ENCODE measurements at places on chromosomes 3 and 15.

DNA sequence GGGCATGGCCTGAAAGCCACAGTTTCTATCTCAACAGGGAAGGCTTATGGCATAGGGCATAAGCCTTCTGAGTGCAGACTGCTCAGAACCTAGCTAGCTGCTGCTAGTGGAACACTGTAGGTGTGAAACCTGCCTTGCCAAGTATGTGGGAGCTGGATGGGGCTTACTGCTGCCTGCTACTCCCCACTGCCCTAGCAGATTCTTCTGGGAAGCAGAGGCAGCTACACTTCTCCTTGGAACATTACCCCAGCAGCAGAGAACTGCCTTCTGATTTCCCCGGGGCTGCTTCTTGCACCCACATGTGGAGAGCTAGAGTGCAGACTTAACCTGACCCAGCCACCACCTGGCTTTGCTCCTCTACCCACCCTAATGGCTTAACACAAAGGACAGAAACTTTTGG is 215.7 kb downstream of the POLQ start:
- DNase-seq: no peak

- no peak for DNase-seq
Observed at GRCh38 chr3:191484461-191484860, 23.5 kb downstream of the PYDC2 start.

GRCh38 chr3:70980646-70981170 is 602.8 kb downstream of the FOXP1 start:
- DNase-seq: no peak

GRCh38 chr3:56125358-56126005 is 342.8 kb downstream of the ERC2 start:
- DNase-seq: peak; percentile 54

GRCh38 chr3:30777426-30778113 is 116.9 kb downstream of the GADL1 start:
- DNase-seq: no peak

DNA sequence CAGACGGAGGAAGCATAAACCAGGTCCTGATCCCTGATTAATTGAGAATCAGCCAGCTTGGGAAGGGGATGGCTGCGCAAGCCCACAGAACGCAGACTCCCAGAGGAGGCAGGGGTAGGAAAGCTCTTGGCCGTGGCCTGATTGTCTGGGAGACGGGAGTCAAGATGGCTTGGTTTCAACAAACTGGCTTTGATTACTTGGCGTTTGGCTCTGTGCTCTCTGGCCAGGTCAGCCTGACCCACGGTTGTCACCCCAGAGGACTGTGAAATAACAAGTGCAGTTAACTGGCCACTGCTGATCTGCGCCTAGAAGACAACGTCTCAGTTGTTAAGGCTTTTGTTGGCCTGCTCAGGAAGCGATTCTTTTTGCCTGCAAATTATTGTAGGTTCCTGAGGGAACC is 387.0 kb upstream of the PROK2 start:
- DNase-seq: no peak

- no peak for DNase-seq
Observed at GRCh38 chr15:34001536-34001935, 33.2 kb downstream of the CHRM5 start.

DNA sequence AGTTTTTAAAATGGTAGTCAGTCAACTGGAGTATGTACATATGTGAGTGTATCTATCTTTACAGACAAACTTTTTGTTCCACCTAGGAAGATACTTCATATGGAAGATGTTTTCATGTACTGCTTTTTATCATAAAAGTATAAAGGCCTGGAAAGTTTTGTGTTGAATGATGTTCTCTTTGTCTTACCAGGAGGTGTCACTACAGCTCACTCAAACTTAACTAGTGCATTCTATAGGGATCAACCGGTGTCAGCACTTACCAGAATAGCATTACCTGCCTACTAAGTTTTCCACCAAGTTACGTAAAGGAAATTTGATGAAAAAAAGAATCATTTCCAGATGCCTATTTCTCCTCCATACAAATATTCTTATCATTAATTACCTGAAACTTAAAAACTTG is 522.6 kb upstream of the SEMA6D start:
- DNase-seq: no peak

DNA sequence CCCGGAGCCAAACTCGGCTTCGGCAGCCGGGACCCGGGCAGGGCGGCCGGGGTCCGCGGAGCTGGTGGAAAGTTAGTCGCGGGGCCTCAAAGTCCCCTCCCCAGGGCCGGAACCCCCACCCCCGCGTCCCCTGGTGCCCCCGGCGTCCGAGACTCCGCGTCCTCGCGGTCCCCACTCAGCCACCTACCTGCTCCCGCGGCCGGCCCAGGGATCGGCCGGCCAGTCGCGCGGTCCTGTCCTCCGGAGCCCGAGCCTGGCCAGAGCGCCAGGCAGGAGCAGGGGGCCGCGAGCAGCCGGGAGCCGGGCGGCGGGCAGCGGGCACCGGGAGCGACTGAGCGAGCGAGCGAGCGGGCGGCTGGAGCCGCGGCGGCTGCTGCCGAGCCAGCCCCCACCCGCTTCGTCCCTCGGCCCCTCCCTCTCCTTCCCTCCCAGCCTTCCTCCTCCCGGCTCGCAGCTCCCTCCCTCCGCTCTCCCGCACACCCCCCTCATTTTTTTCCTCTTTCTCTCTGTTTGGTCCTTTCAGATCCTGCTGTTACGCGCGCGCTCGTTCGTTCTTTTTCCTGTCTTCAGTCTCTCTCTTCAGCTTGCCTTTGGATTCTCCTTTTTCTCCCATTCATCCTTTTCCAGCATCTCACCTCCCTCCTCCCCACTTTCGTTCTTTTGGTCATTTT is at the start of gene MEGF11:
TSS of gene MEGF11 (minus strand) at position 333 of the 671 bp plus-strand sequence. CDS start 125,347 bp downstream, outside the sequence.
- peak; percentile 3 for DNase-seq

DNA sequence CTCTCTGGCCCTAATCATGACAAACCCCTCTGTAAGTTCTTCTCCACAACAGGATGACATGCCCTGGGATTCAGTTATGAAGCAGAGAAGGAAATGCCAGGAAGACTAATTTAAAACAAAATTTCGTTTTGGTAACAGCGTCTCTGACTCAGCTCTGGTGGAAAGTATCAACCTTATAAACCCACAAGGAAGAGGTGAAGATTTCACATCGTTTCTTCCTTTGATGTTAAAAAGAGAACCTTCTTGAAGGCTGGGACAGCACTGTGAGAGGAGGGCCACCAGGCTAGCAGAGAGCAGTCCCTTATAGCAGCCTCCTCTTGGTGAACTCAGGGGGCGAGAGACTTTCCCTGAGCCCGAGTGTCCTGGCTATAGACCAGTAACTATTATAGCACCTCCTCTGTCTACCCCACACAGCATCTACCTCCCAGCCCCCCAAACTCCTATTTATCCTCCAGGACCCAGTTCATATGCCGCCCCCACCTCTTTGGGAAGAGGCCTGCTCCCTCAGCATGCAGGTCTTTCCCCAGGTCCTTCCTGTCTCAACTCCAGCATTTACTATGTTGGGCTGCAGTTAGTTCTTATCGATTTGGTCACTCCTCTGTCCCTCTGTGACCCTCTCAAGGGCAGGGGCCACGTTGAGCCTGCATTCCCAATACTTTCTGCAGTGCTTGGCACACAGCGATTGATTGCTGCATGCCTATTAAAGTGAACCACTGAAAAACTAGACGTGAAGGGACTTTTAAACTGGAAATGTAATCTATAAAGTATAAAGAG is 321.5 kb upstream of the ICE2 start:
- no peak for DNase-seq

GRCh38 chr15:40932649-40933516 is 3.7 kb downstream of the DLL4 start:
- no peak for DNase-seq

DNA sequence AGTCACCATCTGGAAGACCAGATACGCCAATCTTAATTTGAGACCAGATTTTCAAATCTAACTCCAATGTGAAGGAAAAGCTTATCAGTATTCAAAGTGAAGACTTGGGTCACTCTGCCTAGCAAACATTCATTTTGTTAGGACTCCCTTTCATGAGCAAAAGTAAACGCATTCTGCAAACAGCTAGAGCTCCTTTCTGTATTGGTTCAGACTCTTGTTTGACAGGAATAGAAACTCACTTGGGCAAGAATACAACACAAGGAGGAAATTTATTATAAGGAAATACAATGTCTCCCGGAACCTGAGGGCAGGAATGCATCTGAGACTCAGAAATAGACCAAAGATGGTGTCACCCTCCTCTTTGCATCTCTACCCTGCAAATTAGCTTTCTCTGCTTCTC is 558.6 kb downstream of the TAFA4 start:
- DNase-seq: no peak

- DNase-seq: no peak
Observed at GRCh38 chr3:124272605-124273151, 280.8 kb upstream of the ROPN1 start.

GRCh38 chr3:136070953-136071949 is 105.7 kb downstream of the PPP2R3A start:
- DNase-seq: peak; percentile 72

- no peak for DNase-seq
Observed at GRCh38 chr15:27828746-27829145, 270.4 kb downstream of the OCA2 start.

- no peak for DNase-seq
Observed at GRCh38 chr3:15498431-15499214, 22.9 kb downstream of the COLQ start.

GRCh38 chr3:48428572-48429316 is 1.1 kb downstream of the PLXNB1 start:
- DNase-seq: no peak

- no peak for DNase-seq
Observed at GRCh38 chr15:57375827-57376695, at the start of gene CGNL1. Gene CGNL1 (plus strand): TSS chr15:57376505. CDS start chr15:57438000, 61,495 bp downstream.

DNA sequence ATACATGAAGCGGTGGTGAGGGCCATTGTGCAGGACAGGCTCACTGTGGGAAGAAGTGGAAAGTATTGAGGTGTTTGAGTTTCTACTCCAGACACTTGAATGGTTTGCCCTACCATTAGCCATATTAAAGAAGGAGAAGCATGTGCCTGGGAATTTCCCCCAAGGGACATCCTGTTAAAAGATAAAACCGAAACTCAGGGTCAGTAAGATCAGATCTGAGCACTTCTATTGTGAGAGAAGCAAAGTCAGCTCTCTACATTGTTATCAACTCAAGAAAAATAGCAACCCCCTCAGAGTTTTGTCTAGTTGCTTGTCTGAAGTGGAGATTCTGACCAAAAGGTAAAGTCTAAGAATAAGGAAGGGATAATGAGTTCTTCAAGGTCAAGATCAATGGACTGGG is 269.8 kb downstream of the CHST2 start:
- DNase-seq: peak; percentile 33

DNA sequence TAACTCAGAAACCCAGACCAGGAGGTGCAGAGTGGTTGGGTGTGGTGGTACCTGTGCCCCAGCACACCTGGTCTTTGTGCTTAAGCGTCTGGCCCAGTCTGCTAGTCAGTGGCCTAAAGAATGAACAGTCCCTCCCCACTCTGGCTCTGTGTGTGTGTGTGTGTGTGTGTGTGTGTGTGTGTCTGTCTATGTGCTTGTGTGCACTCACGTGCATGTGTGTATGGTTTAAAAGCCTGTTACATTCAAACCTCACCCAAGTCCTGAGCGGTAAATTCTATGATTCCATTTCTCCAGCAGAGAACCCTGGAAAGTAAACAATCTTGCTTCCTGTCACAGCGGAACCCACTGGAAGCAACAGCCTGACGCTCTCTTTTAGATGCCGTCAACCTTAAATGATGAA is 34.2 kb downstream of the EDEM1 start:
- DNase-seq: no peak

- DNase-seq: no peak
Observed at GRCh38 chr15:57403566-57404325, 27.4 kb downstream of the CGNL1 start.

- peak; percentile 42 for DNase-seq
Observed at GRCh38 chr3:102178817-102179216, 256.0 kb upstream of the ZPLD1 start.

- DNase-seq: no peak
Observed at GRCh38 chr3:113867506-113867905, 28.9 kb downstream of the GRAMD1C start.

GRCh38 chr3:120780977-120781376 is 38.4 kb downstream of the GTF2E1 start:
- peak; percentile 97 for DNase-seq

GRCh38 chr3:177190756-177191681 is 6.3 kb downstream of the TBL1XR1 start:
- peak; percentile 19 for DNase-seq

DNA sequence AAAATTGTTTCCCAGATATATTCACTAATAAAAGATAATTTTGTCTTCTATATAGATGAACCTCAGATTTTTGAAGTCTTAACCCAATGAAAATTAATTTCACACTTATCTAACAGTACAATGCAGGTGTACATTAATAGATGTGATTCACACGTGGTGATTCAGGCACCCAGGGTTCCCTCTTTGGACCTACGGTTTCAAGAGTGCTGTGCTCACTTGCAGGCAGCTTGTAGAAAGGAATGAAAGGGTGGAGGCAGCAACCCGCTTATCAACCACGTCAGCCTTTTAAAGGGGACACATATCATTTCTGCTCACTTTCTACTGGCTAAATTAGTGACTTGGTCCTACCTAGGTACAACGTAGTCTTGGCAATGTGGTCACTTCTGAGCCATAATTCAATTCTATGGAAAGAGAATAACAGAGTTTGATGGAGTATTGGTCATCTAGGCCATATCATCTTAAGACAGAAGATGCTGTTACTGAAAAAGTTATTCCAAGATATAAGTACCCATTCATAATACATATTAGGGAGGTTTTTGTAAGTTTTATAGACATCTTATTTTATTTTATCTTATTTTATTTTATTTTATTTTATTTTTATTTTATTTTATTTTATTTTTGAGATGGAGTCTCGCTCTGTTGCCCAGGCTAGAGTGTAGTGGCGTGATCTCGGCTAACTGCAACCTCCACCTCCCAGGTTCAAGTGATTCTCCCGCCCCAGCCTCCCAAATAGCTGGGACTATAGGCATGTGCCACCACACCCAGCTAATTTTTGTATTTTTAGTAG is 37.9 kb downstream of the ACP3 start:
- no peak for DNase-seq

DNA sequence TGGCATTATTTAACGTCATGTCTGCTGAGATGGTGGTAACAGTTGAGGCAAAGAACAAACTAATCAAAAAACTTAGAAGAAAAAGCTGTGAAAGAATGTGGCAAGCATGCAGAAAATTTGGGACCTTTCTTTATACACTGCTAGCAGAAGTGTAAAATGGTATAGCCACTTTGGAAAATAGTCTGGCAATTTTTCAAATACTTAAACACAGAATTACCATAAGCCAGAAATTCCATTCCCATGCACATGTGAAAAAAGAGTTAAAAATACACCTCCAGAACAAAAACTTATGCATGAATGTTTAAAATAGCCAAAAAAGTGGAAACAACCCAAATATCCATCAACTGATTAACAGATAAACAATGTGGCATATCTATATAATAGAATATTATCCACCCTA is 613.3 kb downstream of the TBL1XR1 start:
- DNase-seq: no peak

DNA sequence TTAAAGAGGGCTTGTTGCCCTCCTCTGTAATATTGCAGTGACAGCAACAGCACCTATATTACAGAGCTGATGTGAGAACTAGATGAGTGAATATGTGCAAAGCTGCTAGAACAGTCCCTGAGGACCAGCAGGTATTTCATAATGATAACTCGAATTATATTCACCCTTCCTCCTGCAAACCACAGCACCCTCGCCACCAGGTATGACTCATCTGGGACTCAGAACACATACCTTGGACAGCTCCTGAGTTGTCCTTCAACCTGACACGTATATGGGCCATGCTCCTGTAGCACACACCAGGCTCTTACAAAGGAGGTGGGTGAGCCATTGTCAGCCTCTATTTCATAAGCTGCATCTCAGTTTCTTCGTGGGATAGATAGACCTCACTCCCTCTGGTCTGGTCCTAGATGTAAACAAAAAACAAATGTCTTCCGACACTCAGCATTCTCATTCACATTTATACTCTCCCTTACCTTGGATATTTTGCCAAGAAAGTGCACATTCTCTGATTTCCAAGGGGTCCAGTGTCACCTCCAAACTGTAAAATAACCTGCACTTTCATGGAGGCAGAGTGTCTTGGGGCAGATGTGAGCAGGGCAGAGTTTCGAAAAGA is 124.5 kb downstream of the TLE3 start:
- DNase-seq: no peak
